ENCODE measurements at places on chromosomes 2 and 18.

GRCh38 chr2:75810611-75811330 is 100.1 kb upstream of the GCFC2 start:
- no peak for DNase-seq

DNA sequence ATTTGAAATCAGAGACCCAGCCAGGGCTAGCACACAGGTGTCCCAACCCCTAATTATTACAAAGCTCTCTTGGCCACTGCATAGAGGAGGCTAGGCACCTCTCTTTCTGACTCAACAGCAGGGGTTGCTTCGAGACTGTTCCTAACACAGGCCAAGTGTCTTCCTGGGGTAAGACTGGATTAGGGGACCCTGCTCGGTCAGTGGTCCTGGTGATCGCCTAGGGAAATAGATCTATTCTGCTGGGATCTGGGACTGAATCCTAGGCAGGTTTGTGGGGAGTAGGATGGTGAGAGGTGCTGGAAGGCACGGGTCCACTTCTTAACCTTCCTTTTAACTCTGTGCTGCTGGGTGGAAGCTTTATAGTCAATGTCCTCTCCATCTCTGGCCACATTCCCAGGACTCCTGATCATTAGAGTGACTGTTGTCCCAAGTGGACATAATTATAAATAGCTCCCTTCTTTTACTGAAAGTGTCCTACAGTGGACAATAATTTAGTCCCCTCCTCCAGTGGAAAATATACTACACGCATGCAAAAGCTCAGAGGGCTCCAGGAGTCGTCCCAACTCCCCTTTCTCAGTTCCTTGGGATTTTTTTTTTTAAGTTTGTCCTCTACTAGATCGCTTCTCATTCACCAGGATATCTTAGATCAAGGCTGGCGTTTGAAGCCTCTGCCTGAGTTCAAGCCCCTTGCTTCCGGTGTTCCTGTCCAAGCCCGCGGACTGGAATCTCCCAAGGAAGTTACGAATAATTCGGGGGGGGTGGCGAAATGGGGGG is 1.3 kb upstream of the TRIB2 start:
- DNase-seq: no peak

- no peak for DNase-seq
These were observed 689.3 kb downstream of the NR4A2 start for GRCh38 chr2:155643056-155643775.

GRCh38 chr2:66113988-66114625 is 320.8 kb upstream of the MEIS1 start:
- no peak for DNase-seq

DNA sequence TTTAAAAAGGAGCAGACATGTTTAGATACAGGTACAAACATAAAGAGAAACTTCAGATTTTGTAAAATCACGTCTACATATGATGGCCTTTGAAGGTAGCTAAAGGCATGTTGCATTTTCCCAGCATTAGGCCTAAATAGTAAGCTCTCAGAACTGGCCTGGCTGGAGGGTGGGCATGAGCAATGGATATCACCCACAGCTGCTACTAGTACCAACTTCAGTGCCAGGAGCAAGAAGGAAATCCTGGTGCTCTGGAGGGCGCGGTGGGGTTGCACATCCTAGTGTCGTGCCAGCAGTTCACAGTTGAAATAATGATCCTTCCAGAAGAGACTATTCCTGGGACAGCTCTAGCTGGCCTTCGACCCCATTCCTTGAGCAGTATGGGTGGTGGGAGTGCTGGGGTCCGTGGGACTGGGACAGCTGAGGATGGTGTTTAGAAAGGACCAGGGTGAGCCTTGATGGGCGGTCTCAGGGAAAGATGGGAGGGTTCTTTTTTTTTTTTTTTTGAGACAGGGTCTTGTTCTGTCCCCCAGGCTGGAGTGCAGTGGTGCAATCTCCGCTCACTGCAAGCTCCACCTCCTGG is 4.9 kb downstream of the DES start:
- DNase-seq: no peak

DNA sequence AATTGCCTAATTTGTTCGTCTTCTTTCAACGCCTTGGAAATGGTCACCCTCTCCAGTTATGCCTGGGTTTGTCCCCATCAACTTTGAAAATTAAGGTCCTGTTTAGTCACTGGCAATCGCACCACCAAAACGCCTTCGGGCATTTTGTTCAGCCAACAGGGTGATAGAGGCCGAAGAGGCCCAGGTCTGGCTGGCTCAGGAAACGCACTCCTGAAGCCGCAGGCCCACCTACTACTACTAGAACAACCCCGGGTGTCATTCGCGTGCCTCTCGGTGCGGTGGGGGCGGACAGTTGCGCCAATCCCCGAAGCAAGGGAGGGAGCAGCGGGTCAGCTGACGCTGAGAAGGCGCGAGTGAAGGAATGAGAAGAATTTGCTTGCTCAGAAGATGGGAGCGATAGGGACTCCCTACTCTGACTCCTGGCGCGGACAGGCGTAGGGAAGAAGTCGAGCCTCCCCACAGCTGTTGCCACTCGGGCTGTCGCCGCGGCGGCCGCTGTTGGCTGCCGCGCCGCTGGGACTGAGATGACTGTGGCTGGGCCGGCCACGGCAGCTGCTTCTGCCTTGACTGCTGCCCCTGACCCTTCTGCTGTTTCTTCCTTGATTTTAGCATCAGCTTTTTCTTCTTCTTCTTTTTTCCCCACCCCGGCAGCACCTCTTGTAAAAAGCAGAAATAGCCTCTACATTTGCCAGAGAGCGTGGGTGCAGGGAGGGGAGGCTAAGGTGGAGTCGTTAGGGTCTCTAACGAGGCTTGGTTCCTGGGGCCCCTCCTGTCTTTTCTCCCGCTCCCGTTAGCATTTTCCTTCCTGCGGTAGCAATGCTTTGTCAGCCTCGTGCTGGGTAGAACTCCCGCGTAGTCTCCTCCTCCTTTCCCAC is 387.6 kb downstream of the FIGN start:
- DNase-seq: peak; percentile 76

GRCh38 chr2:214127571-214127970 is 283.3 kb upstream of the VWC2L start:
- no peak for DNase-seq

- no peak for DNase-seq
These were observed 101.7 kb upstream of the ZSWIM2 start for GRCh38 chr2:186950694-186951093.

DNA sequence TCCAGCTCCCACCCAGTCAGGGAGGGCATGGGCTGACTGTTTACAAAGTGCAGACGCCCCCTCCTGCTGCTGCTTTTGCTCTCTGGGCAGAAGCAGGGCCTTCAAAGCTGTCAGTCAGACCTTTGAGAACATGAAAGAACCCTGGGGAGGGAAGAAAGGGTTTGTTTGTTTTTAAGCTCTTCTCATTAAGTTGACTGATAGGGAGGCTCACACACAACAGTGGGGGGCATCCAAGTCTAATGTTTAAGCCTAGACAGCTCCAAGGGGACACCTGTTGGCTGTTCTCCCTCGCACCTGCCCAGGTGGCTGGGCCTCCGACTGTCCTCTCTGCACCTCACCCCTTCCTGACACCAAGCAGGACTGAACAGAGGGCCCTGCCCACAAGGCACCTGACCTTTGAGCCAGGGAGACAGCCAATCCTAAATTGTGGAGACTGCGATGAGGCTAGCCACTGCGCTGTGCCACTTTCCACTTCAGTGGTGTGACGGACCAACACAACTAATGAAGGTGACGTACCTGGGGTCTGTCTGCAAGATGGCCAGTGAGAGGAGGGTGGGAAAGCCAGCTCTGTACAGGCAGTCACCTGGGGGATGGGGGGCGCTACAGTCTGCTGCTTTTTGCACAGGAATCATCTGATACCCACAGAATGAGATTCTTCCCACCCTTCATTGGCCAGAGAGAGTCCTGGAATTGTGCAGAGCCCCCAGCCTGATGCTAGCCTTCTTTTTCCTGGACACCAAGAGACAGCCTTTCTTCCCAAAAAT is 16.3 kb downstream of the ST6GAL2 start:
- no peak for DNase-seq

- no peak for DNase-seq
These were observed 165.2 kb downstream of the DYSF start for GRCh38 chr2:71618327-71619113.

DNA sequence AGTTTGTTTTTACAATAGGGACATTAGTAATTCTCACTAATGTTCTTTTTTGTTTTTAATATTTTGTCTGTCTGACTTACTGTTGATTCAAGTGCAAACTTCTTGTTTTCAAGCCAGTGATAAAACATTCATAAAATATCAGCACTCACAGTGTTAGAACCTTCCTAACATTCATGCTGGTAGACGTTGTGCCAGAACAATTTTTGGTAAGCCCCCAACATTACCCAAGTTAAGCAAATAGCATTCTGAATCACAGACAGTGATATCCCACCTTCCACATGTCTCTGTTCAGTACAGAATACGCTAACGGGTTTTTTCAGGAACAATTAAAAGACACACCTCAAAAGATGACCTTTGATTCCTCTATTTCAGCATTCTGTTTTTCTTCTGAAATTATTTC is 390.3 kb downstream of the ARHGAP15 start:
- DNase-seq: no peak

DNA sequence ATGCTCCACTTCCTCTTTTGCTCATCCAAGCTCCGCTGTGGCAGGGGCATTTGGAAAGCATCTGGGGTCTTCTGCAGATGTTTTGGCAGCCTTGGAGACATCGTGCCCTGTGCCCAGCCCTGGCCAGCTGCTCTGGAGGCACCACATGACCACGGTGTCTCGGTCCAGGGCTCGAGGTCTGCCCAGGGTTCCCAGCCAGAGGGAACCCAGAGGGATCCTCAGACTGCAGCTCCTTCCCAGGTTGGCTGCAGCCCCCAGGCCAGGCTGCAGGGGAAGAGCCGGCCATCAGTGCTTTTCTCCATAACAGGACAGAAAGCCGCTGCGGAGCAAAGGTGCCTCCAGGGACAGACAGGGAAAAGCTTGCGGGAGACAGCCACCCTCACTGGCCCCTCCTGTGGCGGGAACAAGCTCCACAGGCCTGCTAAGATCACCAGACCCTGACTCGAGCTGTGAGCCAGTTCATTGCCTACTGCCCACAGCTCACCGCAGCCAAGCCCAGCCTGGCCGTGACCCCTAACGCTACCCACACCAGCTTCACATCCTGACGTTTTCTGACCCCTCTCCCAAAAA is 74.7 kb downstream of the SMAD7 start:
- peak; percentile 51 for DNase-seq

- DNase-seq: no peak
These were observed 50.6 kb downstream of the C2orf76 start for GRCh38 chr2:119316066-119316465.

- no peak for DNase-seq
These were observed 210.9 kb downstream of the NDUFA10 start for GRCh38 chr2:239814116-239814860.

- no peak for DNase-seq
These were observed 61.5 kb upstream of the TMEM177 start for GRCh38 chr2:119617455-119617854.

GRCh38 chr2:86216575-86217555 is 17.6 kb downstream of the MRPL35 start:
- DNase-seq: no peak

DNA sequence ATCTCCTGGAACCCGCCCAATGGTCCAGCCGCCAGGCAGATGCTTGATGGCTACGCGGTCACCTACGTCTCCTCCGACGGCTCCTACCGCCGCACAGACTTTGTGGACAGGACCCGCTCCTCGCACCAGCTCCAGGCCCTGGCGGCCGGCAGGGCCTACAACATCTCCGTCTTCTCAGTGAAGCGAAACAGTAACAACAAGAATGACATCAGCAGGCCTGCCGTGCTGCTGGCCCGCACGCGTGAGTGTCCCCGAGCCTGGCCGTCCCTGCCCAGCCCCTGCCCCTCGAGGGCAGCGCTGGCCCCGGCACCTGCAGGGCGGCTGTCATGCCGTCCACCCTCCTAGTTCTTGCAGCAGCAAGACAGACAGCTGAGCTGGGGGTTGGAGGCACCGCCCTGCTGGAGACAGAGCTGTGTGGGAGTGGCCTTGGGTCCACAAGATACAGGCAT is 36.7 kb downstream of the MTERF4 start:
- no peak for DNase-seq

Measured in nephron progenitor cell (in vitro differentiated cells).